T-helper 2 cell treated with Interferon-gamma antibody and Interleukin-4, amounts not matched to agents 100 ng/mL and 5 ng/mL, for 36 hours (primary cell): ENCODE measurements at places on chromosomes 7 and 10. TPM values are rescaled to one million over a fixed set of nuclear protein-coding genes. Genes with fewer than 3 reads are reported as not detected.

Gene STRIP2
- 21.0 TPM in 2 replicates for total RNA-seq

Gene PPP1R9A
- not detected in 2 replicates for total RNA-seq

Gene ACTL6B
- not detected in 2 replicates for total RNA-seq

Gene GSTO2
- total RNA-seq, result 0.66 and 0.73 TPM in 2 replicates

Gene C10orf53
- not detected in 2 replicates for total RNA-seq

Gene ALOX5
- total RNA-seq, result 2.4 and 2.5 TPM in 2 replicates

Gene PAPOLB
- not detected in 2 replicates for total RNA-seq

Gene INMT
- total RNA-seq, result 0.77 and 0.89 TPM in 2 replicates

Gene PPP1R3C
- total RNA-seq, result not detected in 2 replicates

Gene EBLN1
- total RNA-seq, result not detected in 2 replicates

Gene HERC4
- 58.7 and 60.2 TPM in 2 replicates for total RNA-seq

Gene CLIP2
- total RNA-seq, result 1.0 and 1.3 TPM in 2 replicates

Gene CNNM1
- total RNA-seq, result 0.11 and 0.14 TPM in 2 replicates

Gene LGI1
- total RNA-seq, result not detected in 2 replicates

Gene FBXO24
- total RNA-seq, result 1.0 and 1.2 TPM in 2 replicates

Gene UNCX
- not detected in 2 replicates for total RNA-seq

Gene CYP3A7
- not detected in 2 replicates for total RNA-seq

Gene LIPK
- total RNA-seq, result not detected in 2 replicates

Gene MRPS16
- 105 and 107 TPM in 2 replicates for total RNA-seq

Gene VGF
- 0.23 and 0.34 TPM in 2 replicates for total RNA-seq

Gene ACBD7
- 3.0 and 3.2 TPM in 2 replicates for total RNA-seq

Gene PON1
- total RNA-seq, result not detected in 2 replicates

Gene UNC5B
- total RNA-seq, result not detected in 2 replicates

Gene OPN1SW
- total RNA-seq, result not detected in 2 replicates

Gene ITGB1
- 60.2 and 68.3 TPM in 2 replicates for total RNA-seq

Gene NXPH1
- not detected in 2 replicates for total RNA-seq

Gene SRRM3
- total RNA-seq, result not detected in 2 replicates

Gene KCP
- total RNA-seq, result 0.09 TPM in 2 replicates

Gene ASZ1
- total RNA-seq, result not detected in 2 replicates

Gene TSC22D4
- total RNA-seq, result 90.2 and 95.7 TPM in 2 replicates
